ENCODE measurements at places on chromosomes 5 and 9.

DNA sequence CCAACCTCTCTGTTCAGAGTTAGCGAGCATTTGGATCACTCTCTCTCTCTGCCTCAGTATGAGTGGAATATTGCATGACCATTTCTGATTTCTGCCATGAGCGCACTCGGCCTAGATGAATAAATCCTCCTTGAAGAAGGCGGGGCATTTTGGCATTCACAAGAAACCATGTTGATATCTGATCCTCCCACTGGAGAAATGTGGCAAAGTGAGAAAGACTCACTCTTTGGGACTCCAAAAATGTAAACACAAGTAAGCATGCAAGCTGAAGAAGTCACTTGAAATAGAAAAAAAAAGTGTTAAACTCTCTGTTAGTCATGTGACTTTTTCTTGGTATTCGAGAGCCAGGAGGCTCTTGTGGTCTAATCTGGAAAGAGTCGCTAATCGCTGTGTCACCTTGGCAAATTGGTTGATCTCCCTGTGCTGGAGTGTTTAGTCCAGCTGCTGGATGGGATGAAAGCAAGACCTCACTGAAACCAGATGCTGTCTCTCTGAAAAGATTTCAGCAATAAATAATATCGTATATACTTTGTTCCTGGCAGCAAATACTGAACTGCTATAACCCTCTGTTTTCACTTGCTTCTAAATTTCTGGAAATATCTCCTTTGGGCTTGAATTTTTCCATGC, 95.5 kb downstream of the GHR start:
- DNase-seq, result no peak

DNA sequence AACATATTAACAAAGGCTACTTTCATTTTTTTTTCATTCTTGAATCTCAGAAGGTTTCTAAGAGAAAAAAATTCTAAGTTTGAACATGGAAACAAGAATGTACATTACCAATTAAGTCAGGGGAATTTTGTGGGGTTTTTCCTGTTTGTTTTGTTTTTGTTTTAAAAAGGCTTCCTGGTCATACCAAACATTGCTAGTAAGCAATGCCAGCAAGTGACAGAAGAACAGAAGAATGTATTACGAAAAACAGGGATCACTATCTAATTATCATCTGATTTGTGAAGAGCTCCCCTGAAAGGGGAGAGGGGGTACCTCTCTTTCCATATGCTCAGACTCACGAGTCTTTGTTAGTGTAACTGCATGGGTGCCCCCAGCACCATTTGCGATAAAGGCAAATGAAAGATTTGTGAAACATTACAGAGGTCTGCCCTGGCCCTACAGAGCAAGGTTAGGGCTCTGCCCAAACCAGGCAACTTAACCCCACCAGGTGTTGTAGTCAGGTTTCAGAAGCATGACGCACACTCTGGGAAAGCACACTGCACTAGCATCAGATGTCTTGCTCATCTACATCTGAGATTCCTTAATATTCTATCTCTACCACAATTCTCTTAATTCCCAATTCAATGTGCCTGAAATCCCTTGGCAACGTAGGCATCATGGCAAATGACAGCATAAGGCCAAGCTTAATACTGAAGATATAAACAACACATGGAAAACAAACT, 268.2 kb downstream of the MLLT3 start:
- DNase-seq, result no peak

DNA sequence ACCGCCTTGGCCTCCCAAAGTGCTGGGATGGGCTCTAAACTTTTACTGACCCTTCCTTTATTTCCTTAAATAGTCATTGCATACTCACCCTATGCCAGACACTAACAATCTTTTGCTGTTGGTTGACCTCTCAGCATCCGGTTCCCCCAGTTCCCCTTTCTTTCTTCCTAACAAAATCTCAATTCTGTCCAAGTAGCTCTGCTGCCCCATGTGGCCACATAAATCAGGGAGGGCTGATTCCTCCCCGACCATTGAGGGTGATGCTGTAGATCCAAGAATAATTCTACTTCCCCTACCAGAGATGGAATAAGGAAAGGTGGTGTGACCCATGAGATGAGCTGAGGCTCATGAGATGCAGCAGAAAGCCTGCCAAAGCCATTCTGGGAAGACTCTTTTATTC, 315.3 kb upstream of the MSX2 start:
- no peak for DNase-seq

GRCh38 chr5:110109667-110110066, 419.9 kb downstream of the MAN2A1 start:
- no peak for DNase-seq

DNA sequence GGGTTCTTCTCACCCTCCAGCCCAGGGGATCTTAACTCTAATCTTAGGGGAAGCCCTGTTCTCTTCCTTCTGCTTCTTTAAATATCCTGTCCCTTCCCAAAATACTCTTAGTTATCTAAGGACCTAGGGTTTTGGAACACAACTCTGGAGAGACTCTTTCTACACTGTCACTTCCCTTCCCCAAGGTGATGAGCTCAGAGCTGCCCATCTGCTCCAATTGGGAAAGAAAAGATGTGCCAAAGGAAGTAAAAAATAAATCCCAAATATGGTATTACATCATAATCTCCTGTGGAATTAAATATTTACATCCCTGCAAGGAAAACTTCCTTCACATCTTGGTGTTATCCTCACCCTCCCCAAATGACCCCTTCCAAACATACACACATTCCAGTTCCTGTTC, 291.2 kb downstream of the EPB41L4A start:
- no peak for DNase-seq

Measured in renal pelvis (tissue), 12 donors.